ENCODE measurements at places on chromosomes 1 and 21.

GRCh38 chr1:15296585-15297321 is 49.7 kb downstream of the FHAD1 start:
- DNase-seq = no peak

DNA sequence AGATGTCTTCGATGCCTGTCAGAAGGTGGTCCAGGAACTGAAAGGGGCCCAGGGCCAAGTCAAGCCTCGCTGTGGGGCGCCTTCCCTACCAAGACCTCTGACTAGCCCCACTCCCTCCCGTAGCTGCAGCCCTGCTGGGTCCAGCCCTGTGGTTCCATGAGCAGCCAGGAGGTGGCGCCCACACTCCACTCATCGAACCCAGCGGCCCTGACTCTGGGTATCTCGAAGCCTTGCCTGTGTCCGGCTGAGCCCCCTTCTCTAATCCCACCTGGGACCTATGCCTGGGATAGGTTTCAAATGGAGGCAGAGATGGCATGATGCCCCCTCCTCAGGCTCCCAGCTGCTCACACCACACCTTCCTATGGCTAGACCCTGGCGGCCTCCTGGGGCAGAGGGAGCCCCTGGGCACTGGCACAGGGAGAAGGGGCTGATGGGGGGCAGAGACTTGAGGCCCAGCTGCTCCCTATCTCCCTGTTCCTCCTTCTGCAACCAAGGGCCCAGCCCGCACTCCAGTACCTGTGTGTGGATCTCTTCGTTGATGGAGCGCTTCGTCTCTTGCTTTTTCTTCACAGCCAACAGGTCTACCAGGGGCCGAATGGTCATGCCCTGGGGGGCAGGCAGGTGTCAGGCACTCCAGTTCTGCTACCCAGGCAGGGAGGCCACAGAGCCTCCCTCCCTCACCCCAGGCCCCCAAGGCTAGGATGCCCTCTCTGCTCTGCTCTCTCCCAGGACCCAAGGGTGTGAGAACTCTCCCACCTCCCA is 52.0 kb downstream of the SLC9A1 start:
- DNase-seq = peak; percentile 50

GRCh38 chr1:67429011-67429527 is 1.1 kb downstream of the SERBP1 start:
- peak; percentile 12 for DNase-seq

- no peak for DNase-seq
These were observed 3.3 kb upstream of the GJB3 start for GRCh38 chr1:34777519-34778321.

- no peak for DNase-seq
These were observed 413 bp downstream of the EFCAB7 start for GRCh38 chr1:63523738-63524137.

GRCh38 chr1:99546432-99547416 is 99.2 kb upstream of the PALMD start:
- DNase-seq = no peak
